ENCODE measurements at places on chromosomes 7 and 10. TPM values are rescaled to one million over a fixed set of nuclear protein-coding genes. Genes with fewer than 3 reads are reported as not detected.

UCN3 gene
- not detected for total RNA-seq

IFT22 gene
- total RNA-seq: 20.0 TPM

FBXO24 gene
- 0.12 TPM for total RNA-seq

GIMAP4 gene
- not detected for total RNA-seq

JCAD gene
- 16.6 TPM for total RNA-seq

PAX4 gene
- not detected for total RNA-seq
